ENCODE measurements at places on chromosomes 4 and X. TPM values are rescaled to one million over a fixed set of nuclear protein-coding genes. Genes with fewer than 3 reads are reported as not detected.

GRCh38 chr4:162059656-162060055, 104.1 kb downstream of the FSTL5 start:
- no peak for DNase-seq

DNA sequence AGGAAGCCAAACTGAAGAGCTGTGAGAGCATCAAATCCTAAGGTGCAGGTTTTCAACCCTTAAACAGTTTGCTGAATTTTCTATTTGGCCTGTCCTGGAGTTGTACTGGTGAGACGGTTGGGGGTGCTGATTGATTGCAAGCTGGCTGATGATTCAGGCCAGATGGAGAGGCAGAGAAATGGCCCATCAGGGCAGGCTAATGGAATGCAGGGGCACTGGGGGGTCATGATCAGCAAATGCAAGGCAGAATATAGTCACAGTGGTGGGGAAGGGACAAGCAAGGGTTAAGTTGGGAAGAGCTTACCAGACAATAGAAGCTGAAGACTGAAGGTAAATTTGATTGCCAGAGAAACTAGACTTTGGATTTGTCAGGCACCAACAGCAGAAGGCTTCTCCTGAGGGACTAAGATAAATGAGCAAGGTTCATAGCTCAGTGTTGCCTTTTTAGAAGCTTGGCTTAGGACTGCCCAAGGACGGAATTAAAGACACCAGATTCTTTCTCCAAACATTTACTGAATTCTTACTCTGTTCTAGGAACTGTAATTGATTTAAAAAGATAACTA, 4.3 kb upstream of the AADAT start:
- no peak for DNase-seq

DNA sequence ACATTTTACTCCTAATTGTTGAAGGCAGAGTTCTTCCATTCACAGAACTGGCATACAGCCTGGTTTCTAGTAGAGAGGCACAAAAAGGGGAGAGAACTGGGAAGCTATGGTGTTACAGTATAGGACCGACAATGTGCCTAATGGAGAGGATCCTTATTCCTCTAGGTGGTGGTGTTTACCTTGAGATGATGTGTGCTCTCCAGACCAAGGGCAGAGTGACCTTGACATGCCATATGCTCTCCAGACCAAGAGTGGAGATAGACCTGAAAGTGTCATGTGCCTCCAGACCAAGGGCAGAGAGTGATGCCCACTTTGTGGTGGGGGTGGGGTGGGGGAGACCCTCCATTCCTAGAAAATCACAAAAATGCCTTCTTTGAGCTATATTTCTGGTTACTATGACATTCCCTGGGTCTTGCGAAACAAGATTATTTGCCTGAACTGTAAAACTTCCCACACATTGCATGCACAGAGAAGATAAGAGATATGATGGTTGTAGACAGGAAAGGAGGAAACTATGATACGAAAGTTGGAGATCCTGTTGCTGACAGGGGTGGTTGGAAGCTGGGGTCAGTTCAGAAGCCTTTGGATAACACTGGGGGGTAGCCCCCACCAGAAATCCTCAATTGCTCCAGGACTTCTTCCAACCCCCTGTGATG, 119.7 kb downstream of the TEX13C start:
- DNase-seq: no peak

DNA sequence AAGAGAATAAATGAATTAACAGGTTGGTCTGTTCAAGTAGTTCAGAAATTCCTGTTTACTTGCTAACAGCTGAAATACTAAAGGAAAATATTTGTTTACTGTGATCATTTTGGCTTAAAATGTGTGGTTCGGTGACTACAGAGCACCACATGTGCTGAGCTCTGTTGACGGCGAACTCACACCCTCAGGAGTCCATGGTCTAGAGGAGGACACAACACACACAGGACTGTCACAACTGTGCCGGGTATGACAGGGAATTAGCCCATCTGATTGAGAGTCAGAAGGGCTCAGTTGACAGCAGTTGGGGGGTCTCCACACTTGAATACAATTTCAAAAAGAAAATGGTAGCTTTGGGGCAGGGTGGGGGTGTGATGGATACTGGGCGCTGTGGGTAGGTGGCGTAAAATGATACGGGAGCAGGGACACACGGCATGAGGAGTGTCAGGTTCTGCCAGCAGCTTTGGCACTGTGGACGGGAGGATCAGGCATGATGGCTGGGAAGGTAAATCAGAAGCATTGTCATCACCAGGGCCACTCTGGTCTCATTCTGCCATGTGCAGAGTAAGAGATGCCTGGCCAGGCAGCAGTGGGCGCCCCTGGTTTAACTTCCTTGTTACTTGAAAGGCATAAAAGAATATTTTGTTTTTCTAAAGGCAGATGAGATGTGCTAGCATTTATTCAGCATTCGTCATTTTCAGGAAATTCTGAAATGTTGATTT, 33.3 kb downstream of the CLDN22 start:
- DNase-seq: no peak

The GYPE gene
- total RNA-seq: 0.51 TPM

DNA sequence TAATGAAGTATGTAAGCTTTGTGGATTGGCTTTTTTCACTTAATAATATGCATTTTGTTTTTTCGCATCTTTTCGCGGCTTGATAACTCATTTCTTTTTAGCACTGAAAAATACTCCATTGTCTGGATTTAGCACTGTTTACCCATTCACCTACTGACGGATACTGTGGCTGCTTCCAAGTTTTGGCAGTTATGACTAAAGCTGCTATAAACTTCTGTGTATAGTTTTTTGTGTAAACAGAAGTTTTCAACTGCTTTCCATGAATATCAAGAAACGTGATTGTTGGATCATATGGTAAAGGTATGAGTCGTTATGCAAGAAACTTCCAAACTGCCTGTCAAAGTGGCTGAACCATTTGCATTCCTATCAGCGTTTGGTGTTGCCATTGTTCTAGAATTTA, 87.6 kb downstream of the BMP3 start:
- no peak for DNase-seq

DNA sequence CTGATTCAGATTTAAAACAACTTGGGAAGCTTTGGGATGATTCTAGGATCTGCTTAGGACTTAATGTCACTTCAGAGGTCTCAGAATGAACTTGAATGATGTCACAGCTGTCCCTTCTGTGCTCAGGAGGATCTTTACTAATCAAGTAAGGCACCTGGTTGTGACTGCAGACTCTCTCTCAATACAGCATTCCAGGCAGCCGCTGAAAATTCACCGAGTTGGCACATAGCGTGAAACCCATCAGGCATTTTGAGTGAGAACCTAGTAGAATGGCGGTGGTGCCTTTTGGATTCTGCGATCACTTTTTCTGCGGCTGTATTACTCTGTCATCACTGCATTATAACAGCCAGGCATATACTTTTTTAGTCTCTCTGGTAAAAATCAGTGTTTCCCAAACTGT, 16.5 kb downstream of the SNX25 start:
- DNase-seq: no peak

DNA sequence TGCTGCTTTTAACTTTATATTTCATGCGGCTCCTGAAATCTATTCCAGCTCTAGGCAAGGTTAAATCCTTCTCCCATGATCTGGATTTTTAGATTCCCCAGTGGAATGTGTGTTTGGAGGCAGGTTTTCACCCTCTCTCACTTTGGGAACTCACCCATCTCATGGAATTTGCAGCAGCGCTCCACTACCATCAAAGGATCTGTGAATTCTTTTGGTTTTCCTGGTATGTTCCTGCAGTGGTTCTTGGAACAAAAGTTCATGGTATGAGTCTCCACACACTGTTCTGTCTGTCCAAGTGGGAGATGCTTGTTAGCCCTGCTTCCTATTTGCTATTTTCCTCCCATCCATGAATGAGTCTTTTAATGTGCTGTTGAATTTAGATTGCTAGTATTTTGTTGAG, 14.0 kb downstream of the APOOL start:
- DNase-seq: no peak

GRCh38 chr4:105068516-105068915, 78.2 kb upstream of the TET2 start:
- DNase-seq: no peak

DNA sequence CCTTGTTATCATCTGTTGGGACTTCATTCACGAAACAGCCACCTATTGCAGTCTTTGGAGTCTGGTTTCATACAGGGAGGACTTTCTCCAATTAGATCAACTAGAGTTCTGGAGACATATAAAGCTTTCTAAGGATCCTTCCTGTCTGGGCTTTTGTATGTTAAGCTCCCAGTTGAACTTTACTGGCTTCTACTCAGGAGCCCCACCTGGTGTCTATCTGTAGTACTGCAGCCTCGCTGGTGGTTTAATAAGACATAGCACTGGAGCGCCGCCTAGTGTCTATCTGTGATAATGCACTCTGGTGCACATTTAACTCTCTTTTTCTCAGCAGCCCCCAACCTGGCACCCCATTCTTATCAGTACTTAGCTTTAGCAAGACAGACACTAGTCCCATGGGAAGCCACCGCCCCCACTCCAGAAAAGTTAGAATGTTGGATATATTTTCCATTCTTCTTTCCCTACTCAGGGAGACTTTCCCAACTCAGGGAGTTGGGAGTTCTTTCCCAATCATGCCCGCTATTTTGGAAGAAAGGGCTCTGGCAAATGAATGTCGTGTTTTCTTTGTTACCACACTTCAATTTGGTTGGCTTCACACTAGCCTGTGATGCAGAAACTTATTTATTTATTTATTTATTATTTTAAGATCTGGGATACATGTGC, 36.9 kb upstream of the SYTL4 start:
- peak; percentile 79 for DNase-seq

- DNase-seq: no peak
These were observed 107.9 kb downstream of the ZNF827 start for GRCh38 chr4:145830699-145831098.

The HMX1 gene
- total RNA-seq: not detected

DNA sequence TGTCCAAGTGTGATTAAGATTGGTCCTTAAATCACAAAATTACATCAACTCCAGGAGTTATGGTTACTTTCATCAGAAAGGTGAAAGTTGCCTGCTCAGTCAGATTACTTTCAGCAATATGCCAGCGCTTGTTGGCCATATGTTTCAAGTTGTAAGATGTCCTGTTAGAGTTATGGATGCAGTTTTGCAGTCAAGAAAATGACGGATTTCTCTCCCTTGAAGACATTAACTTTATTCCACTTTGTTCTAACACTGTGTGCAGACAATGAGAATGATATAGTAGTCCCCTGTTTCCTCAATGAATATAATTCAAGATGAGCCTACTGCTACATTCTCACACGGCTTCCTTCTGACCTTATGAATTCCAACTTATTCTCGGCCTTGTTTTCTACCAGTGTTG, 295.0 kb upstream of the ADGRL3 start:
- DNase-seq: no peak

The IGBP1 gene
- 80.4 TPM for total RNA-seq

GRCh38 chr4:15327311-15328298, 100.2 kb upstream of the C1QTNF7 start:
- DNase-seq: peak; percentile 49

DNA sequence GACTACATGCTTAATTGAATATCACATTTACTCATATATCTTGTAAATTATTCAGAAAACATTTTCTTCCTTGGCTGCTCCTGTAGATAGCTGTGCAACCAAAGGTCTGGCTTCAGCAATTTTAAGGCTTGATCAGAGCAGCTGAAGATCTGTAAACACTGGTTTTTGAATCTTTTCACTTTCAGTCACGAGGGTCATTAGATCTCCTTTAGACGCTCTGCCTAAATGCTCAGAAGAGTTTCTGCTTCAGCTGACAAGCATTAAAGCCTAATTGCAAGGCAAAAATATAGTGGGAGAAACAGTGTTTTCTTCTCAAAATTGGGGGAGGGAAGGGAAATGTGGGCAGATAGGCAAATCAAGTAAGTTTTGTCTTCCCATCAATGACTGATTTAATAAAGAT, 25.7 kb downstream of the TRPC5 start:
- DNase-seq: no peak

The RPGR gene
- 11.0 TPM for total RNA-seq

The IRS4 gene
- total RNA-seq: 0.10 TPM

GRCh38 chr4:120718979-120719566, 203.5 kb downstream of the PRDM5 start:
- peak; percentile 36 for DNase-seq

GRCh38 chr4:83180431-83180968, 66.0 kb upstream of the PLAC8 start:
- DNase-seq: no peak

- DNase-seq: no peak
These were observed 169.9 kb upstream of the NDP start for GRCh38 chrX:44143061-44143602.

- DNase-seq: no peak
These were observed 2.5 kb upstream of the RXFP1 start for GRCh38 chr4:158519226-158519625.

DNA sequence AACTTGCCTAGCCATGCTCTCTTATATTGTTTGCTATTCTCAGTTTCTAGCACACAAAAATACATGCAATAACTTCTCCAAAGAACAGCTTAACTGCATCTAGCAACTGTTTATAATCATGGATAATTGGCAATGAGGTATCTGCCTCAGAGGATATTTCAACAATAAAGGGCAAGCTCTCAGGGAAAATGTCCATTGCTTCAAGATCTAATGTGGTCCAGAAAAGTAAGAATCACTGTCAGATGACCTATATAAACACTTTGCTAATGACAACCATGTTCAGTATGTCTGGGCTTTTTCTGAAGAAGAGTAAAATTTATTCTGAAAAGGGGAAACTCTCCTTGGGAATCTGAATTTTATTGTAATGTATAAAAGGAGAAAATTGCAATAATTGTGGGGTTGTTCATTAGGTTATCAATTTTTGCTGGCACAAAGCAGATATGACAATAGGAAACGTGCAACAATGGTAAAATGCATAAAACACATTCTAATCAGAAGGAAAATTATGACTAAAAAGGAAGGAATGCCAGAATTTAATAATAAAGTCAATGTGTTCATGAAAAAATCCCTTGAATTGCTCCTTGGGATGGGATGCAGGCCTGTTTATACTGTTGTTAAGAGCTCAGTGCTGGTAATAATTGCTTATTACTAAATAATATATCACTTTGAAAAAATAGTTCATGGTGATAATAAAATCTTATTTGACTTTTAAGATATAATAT, 90.3 kb downstream of the ANTXR2 start:
- peak; percentile 48 for DNase-seq

DNA sequence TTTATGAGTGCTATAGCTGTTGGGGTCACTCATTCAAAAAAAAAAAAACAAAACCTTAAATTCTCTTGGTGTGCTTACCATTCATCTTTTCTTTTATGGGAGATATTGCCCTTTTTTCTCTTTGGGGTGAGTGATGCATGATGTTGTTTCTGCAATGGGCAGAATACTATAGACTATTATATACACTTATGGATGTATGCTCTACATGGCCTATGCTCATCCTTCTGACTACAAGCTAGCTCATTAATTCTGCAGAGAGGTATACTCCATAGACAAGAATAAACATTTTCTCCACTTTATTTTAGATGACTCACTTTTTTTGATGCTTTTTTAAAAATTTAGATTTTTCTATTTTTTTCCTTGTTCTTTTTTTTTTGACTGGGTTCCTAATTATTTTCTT, 160.3 kb upstream of the ANK2 start:
- DNase-seq: no peak

- no peak for DNase-seq
These were observed 98.9 kb upstream of the MED14 start for GRCh38 chrX:40834225-40834624.

GRCh38 chr4:120796271-120796670, 126.3 kb downstream of the PRDM5 start:
- DNase-seq: no peak

- no peak for DNase-seq
These were observed 15.0 kb upstream of the SULT1B1 start for GRCh38 chr4:69775321-69775867.
